Iris pigment epithelial cell (primary cell): ENCODE measurements at places on chromosomes 12 and 14.

- no peak for DNase-seq
These were observed 841.5 kb upstream of the FLRT2 start for GRCh38 chr14:84688297-84689025.

- DNase-seq: peak; percentile 59
These were observed 3.9 kb upstream of the POC1B start for GRCh38 chr12:89529738-89530137.

DNA sequence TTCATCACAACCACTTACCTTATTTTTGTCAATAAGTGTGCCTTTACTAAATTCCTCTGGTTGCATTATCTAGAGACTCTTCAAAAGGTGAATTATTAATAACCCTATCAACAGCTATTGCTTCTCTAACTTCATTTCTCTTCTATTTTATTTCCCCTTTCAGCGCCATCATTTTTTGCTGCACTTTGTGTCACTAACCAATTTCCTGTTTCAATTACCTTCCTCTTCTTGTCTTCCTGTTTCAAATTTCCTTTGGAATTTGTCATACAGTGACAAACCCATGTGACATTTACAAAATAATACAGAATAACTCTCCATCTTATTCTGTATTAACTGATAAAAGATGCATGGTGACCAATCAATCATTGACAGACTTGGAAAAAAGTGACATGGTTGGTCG, 12.2 kb upstream of the CLEC2A start:
- DNase-seq: no peak

GRCh38 chr14:67934087-67934486, 114.5 kb downstream of the RAD51B start:
- peak; percentile 84 for DNase-seq

GRCh38 chr14:103126873-103127304, 3.6 kb downstream of the TNFAIP2 start:
- DNase-seq: no peak

GRCh38 chr12:43895580-43896206, 59.8 kb downstream of the TMEM117 start:
- DNase-seq: no peak

DNA sequence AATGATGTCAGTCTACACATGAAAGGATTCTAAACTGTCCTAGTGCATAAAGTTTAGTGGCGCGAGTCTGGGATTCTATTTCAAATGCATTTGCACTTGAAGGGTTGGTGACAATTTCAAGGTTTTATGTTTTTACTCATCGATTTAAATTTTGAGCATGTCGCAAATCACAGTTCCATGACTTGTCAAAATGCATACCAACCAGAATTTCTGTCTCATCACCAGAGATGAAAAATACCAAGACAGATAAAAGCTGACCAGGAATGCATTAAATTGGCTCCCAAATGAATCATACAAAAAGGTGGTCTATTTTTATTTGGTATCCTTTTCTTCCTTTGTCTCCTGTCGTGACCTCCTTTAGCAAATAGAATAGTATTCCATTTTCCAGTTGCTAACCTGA, 25.2 kb downstream of the TMEM30B start:
- DNase-seq: no peak

DNA sequence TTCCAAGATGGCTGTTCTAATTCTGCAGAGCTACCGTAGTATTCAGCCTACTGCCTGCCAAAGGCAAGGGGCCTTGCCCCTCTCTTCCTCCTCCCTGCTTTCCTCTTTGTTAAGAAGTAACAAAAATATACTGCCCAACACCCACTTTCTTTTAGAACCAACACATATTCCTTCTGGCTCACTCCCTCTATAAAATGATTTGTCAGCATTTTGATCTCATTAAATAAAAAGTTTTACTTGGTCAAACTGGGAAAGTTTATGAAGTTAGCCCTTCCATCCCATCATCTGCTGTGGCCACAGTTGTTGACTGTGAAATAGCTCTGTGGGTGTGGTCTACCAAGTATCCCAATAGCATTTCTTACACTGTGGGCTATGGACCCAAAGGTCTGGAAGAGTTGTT, 472.4 kb downstream of the ZFP36L1 start:
- no peak for DNase-seq

- DNase-seq: peak; percentile 83
These were observed 8.1 kb upstream of the RNF34 start for GRCh38 chr12:121391619-121392324.

DNA sequence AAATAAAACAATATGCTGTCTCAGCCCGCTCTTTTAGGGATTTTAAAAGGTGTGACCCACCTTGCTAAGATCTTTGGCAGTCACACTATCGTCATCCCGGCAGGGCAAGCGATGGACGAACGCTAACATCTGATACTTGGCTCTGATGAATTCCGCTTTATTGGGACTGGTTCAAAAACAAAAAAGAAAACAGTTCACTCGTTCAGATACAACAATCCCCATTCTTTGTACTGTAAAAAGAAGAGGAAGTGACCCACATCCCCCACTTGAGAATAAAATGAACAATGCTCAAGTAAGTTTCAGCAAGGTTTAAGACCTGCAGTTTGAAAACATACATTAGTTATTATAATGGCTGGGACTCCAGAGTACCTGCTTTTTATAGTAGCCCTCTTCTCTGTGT, 7.3 kb downstream of the GIT2 start:
- DNase-seq: no peak

DNA sequence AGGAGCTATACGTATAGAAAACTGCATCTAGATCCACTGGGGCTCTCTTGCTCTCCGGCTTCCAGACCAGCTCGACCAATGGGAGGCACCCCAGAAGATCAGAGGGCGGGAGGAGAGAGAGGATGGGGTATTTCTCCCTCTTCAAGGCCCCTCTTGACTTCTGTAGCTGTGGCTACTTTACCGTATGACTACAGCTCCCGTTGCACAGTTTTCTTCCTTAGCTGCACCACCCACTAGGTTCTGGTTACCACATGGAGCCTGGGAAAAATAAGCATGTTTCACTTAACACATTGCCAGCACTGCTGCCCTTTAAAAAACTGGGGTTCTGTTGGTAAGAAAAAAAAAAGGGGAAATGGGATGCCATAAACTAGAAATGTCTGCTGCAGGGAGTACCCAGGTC, 214.4 kb downstream of the TBX5 start:
- no peak for DNase-seq

DNA sequence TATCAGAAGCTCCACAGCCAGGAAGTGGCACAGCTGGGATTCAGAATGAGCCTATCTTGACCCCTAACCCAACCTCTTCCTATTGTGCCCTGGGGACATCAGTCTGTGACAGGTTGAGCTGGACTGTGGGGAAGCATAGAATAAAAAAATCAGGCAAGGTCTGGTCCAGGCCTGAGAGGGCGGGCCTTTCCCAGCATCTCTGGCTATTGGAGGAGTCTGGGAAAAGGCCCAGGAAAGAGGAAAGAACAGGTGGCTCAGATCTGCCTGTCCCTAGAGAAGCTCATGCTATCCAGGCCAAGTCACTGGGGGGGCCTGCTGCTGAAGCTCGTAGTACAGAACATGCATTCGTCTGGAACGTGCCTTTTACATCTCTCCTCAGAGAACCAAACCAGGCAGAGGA, 100.5 kb downstream of the PPM1H start:
- DNase-seq: no peak

DNA sequence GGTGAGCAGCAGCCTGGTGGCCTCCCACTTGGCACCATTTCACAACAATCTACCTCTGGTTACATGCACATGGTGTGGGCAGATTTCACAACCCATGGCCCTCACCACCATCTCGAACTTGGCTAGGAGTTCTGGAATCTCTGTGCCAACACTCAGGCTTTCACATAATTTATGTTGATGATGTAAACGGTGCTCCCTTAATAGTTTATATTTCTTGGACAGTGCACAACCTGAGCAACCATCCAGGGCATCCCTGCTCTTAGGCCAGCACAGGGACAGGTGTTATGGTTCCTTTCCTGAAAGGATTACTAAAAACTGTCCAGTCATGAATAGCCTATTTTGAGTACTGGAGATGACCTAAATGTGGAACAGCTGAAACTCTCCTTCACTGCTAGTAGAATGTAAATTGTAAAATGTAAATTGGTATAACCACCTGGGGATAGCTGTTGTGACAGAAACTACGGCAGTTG, 28.6 kb downstream of the ABCB9 start:
- DNase-seq: no peak

GRCh38 chr14:68295316-68295816, 475.8 kb downstream of the RAD51B start:
- no peak for DNase-seq

DNA sequence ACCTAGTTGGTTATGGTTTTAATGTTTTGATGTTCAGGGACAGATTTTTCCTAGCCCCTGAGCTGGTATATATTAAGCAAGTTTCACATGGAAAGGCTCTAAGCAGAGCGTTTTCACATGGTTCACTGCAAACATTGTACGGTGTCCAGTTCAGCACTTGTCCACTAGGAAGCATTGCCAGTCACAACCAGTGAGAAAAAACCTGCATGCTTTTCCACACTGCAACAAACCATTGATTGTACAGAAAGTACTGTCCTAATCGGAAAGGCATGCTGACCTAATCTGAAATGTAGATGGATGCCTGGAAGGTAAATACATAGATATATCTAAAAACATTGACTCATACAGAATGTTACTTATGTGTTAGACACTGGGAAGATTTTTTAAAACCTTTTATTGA, 25.0 kb upstream of the NPAS3 start:
- DNase-seq: peak; percentile 58

DNA sequence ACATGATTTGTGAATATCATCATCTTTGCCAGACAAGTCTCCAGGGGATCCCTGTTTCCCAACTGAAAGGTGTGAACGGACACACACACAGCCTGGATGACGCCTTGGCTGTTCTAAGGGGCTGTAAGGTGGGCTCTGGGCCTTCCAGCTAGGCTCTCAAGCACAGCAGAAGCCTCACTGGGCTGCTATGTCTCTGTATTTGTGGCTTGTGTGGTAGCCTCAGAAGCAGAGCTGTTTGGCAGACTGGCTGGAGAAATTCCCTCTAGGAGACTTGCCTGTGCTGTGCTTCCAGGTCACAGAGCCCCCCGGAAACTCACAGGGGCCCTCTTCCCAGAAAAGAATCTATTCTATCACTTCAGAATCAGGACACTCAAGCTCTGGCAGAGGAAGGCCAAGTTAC, 21.4 kb downstream of the OTUB2 start:
- DNase-seq: no peak

DNA sequence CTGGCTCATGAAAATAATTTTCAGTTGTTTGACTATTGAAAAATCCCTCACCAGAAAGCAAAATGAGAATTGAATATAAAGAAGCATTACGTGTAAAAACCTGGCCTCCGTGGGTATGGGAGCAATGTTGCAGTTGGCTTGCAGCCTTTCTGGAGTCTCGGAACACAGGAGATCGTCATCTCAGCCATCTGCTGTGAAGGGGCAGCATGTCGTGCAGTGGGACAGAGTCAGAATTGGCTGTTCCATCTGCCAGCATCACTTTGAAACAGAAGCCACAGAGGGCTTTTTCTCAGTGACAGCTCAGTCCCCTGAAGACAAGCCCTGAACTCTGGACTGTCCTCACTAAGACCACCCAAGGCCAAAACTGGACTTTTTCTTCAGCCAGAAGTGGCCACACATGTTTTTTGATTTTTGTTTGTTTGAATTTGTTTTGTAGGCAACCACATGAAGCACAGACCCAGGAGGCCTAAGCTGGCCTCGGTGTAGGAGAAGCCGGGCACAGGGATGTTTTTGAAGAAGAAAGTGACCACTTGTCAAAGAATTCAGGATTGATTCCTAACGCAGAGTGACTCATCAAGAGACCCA, 170.8 kb upstream of the DYRK2 start:
- no peak for DNase-seq

DNA sequence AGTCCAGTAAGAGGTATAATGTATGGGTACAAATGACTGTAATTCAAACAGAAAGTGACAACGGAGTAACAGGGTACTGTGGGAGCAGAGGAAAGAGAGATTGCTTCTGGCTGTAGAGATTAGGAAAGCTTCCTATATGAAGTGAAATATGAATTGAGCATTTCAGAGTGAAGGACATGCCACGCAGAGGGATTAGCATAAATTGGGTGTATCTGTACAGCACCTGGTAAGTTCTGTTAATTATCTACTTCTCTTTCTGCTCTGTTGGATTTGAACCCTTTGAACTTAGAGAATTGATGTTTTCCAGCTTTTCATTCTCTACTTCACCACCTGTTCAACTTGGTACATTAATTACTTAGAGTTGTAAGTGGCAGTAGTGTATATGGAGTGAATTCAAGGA, 8.8 kb downstream of the STK38L start:
- DNase-seq: no peak
